EH (cell line): ENCODE measurements at places on chromosomes 4 and X.

- peak; percentile 11 for DNase-seq
These were observed 189.5 kb downstream of the GASK1B start for GRCh38 chr4:157983300-157983699.

DNA sequence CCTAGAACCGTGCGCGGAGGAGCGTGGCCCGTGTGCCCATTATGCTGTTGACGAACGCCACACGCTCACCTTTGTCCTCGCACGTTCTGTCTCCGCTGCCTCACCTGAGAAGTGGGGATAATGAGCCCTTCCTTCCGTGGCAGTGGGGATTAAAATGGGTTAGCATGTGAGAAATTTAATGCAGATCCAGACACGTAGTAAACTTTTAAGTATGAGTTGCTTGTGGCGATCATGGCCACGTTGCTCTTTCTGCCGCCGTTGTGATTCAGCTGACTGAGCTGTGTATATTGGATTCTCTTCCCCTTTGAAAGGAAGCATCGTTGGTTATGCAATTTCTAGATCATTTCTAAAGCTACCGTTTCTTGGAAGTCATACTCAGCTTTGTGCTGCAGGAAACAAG is 16.5 kb downstream of the TBC1D14 start:
- no peak for DNase-seq

DNA sequence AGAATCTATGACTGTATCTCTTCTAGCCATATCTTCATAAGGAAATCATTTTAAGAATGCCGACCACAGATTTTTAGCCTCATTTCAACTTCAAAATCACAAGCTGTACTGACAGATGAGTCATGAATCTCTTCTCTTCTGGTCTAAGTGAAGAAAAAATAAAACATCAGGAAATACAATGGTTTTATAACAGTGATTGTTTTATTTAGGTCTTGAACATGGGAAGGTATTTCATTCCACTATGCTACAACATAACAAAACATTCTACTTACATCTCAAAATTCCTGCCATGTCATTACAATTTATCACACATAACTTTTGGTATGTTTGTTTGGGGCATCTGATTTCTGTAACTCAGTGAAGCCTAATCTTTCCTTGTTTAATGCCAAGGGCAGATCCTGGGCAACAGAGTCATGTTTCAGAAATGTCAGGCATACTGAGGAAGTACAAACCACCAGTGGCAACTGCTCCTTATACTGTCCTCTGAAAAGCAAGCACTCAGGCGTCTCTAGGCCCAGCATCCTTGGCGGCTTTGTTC is 325.0 kb downstream of the PDHA2 start:
- DNase-seq = peak; percentile 2

GRCh38 chrX:104670051-104670450 is 104.1 kb downstream of the IL1RAPL2 start:
- DNase-seq = no peak

DNA sequence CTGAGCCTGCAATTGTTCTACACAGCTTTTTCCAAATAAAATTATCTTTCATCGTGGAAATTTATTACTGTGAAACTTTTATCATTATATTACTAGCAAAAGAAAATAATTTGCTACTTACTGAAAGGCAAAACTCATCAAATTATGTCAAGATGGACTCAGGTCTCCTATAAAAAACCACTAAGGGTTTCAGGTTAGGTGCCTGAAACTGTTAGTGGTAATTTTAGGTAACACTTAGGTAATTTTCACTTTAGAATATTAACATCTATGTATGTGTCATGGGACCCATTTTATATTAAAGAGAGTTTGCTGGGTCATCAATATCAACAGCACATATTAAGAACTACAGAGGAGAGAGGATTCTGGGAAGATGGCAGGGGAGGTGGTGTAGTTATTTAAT is 651.5 kb downstream of the CENPC start:
- no peak for DNase-seq

GRCh38 chrX:19592952-19593351 is 77.6 kb upstream of the MAP3K15 start:
- no peak for DNase-seq

GRCh38 chr4:159341522-159341921 is 238.6 kb downstream of the RAPGEF2 start:
- DNase-seq = peak; percentile 20

- peak; percentile 81 for DNase-seq
These were observed 186.9 kb downstream of the CAMK2D start for GRCh38 chr4:113574636-113575103.

GRCh38 chr4:1751919-1752283 is 30.6 kb downstream of the TACC3 start:
- DNase-seq = no peak
